NCI-H446 treated with DMSO at 0.1 percent for 48 hours (cell line): ENCODE measurements at places on chromosomes 2 and 18.
A peak's percentile ranks its signal among the peaks of the same experiment; 100 is the strongest.

DNA sequence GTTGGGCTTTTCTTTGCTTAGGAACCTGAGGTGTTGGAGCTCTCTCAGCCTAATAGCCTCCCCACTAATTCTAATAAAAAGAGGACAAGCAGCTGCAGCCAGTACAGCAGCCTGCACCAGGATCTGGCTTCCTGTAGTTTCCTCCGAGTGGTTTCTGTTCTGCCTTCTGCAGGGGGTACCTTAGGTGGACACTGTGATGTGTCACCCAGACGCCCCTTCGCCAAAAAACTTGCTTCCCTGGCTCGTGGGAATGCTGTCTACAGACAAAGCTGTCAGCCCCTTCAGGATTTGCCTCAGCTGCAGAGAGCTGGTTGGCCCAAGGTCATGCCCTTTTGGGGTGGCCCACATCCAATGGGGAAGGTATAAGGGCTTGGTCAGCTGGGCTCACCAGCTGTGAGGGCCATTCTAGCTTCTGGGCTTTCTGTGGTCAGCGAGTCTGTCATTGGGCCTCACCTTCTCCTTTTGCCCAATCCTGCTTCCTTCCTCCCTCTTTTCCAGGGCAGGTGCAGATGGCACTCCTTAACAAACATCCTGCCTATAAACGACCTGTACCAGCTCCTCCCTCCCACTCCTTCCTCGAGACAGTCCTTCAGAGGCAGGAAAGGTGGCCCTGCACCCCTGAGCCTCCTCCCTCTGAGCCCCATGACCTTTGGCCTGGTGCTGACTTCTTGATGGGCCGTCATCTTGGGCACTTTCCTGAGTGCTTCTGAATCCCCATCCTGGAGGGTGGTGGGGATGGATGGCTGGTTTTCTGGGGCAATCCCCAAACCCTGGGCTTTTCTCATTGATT lies 44.0 kb upstream of the ROCK2 start:
- no peak for DNase-seq

DNA sequence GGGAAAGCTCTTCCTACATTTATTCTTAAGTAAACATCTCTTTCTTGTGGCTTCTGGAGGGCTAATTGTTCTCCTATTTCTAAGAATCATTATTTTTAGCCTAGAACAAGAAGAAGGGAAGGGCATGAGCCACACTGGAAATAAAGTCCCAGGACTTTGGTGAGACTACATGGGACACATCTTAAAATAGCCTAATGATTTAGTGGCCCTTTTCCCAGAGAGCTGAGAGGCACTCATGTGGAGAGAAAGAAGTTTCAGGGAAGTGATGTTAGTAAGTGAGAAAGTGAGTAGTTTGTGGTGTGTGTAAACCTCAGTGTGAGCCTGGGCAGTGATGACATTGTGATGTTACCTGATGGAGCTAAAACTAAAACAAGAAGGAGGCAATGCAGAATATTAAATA lies 14.6 kb downstream of the ITGA4 start:
- peak; percentile 34 for DNase-seq

DNA sequence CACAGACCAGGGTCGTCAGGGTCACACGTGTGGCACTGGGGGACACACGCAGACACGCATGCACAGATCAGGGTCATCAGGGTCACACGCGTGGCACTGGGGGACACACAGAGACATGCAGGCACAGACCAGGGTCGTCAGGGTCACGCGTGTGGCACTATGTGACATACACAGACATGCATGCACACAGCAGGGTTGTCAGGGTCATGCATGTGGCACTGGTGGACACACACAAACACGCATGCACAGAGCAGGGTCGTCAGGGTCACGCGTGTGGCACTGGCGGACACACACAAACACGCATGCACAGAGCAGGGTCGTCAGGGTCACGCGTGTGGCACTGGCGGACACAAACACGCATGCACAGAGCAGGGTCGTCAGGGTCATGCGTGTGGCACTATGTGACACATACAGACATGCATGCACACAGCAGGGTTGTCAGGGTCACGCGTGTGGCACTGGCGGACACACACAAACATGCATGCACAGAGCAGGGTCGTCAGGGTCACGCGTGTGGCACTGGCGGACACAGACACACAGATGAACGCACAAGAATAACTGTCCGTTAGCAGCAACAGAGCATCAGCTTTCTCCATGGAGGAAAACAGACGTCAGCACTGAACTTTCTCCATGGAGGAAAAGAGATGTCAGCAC lies 34.9 kb downstream of the HDAC4 start:
- DNase-seq, result no peak

DNA sequence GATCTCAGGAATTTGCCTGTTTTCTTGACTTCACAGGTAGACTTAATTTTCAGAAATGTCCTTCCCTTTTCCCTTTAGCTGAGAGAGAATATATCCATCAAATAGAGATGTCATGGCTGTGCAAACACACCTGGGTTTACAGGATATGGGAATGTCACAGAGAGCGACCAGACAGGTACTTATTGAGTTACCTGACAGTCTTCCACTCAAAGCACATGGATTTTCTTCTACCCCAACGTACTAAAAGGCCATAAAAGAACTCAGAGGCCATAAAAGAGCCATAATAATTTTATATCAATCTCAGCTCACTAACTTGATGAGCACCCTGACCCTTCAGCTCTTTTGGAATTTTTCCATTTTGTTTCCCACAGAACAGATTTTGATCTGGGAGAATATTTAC lies 5.3 kb upstream of the DTNA start:
- DNase-seq, result no peak
